Activated T-helper 1 cell treated with anti-CD3 and anti-CD28 coated beads, Interleukin-12 subunit alpha, Interleukin-12 subunit beta, Interleukin-2, Interleukin-4 antibody, amounts not matched to agents 30 ng/mL and 10 ng/mL and 1 ng/mL, durations not matched to agents 14 hours and 24 hours and 36 hours (primary cell): ENCODE measurements at places on chromosomes 3 and 15.

DNA sequence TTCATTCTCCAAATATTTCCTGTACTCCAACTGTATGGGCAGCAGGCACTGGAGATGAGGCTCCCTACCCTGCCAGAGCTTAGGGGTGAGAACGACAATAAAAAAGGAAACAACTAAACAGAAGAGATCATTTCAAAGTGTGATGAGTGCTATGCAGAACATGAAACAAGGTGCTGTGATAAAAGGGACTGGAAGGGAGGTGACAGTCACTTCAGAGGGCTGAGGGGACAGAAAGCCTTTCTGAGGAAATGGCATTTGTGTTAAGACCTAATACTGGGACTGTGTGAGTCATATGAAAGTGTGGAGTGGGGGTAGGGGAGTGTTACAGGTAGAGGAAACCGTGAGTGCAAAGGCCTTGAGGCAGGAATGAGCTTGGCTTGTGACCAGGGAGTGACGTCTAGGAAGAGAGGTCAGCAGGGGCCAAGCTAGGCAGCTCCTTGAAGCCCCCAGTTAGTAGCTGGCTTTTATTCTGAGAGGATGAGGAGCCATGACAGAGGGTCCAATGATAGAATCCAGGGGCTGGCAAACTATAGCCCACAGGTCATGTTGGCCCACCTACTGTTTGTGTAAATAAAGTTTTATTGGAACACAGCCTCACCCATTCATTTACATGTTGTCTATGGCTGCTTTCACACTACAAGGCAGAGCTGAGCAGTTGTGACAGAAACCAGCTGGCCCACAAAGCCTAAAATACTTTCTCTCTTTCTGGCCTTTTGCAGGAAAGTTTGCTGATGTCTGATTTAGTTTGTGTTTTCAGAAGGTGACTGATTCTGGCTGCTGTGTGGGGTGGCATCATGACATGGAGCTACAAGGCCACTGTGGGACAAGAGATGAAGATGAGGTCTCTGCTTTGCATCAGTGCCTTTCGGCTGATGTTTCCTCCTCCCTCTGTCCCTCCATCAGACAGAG lies 56.6 kb downstream of the LSM3 start:
- H3K36me3 ChIP-seq, result peaks cover 2% of the 10 kb centered on the region
- DNase-seq, result no peak
- H3K4me1 ChIP-seq, result peaks cover 14% of the 10 kb centered on the region
- H3K27ac ChIP-seq, result no peak overlapping the region
- H3K27me3 ChIP-seq, result peaks cover 27% of the 10 kb centered on the region

GRCh38 chr15:74826364-74826819 lies at the start of gene CPLX3:
Gene CPLX3 (plus strand): TSS chr15:74826627. CDS start chr15:74826704, 77 bp downstream.
- H3K27ac ChIP-seq, result no peak within 1 kb of the TSS
- no peaks in the 10 kb centered on the region for H3K4me1 ChIP-seq
- peak; percentile 51 for DNase-seq
- H3K4me3 ChIP-seq, result no peak within 1 kb of the TSS
- peaks cover 14% of the 10 kb centered on the region for H3K27me3 ChIP-seq
- H3K36me3 ChIP-seq, result no peaks in the 10 kb centered on the region

GRCh38 chr3:61761694-61762430 lies 200.5 kb downstream of the PTPRG start:
- no peak overlapping the region for H3K4me3 ChIP-seq
- DNase-seq, result no peak
- H3K27ac ChIP-seq, result no peak overlapping the region
- no peaks in the 10 kb centered on the region for H3K4me1 ChIP-seq

GRCh38 chr3:126212620-126213378 lies 32.4 kb upstream of the ALDH1L1 start:
- no peaks in the 10 kb centered on the region for H3K4me1 ChIP-seq
- peaks cover 44% of the 10 kb centered on the region for H3K27me3 ChIP-seq
- peak overlapping the region; percentile 30 for H3K4me3 ChIP-seq
- H3K27ac ChIP-seq, result no peak overlapping the region

- peak overlapping the region; percentile 54 for H3K27ac ChIP-seq
- peaks cover 12% of the 10 kb centered on the region for H3K36me3 ChIP-seq
- DNase-seq, result no peak
- H3K4me3 ChIP-seq, result peak overlapping the region; percentile 23
- H3K4me1 ChIP-seq, result peaks cover 82% of the 10 kb centered on the region
Measured at GRCh38 chr3:192816351-192816750, 89.0 kb upstream of the FGF12 start.

DNA sequence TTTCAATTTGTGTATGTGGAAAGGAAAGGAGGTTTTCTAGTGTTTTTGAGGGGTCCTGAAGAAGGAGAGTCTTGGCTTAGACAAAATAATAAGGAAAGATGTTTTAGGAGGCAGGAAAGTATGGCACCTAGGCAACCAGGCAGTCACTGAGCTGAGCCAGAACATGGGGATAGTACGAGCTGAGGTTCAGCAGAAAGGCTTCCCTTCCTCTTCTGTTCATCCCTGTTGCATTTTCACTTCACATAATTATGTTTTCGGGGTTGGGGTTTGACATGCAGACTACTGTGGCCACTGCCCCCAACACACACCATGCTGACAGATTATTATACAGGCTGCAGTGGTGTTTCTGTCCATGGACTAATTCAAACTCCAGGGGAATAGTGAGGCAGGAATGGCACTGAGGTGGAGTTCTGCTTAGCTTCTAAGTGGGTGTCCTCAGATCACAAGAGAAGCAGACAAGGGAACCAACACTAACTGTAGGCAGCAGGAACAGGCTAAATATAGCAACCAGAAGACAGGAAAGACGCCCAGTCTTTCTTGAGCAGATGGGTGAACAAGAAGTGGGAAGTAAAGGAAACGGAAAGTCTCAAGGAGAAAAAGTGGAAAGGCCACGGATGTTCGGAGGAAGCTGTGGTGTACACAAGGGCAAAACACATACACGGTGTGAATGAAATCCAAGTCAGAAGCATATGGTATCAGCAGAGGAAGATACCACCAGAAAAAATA lies 305.8 kb downstream of the PLCL2 start:
- H3K36me3 ChIP-seq, result peaks cover 6% of the 10 kb centered on the region
- H3K4me3 ChIP-seq, result no peak overlapping the region
- H3K27me3 ChIP-seq, result peaks cover 8% of the 10 kb centered on the region
- H3K27ac ChIP-seq, result peak overlapping the region; percentile 14
